ENCODE measurements at places on chromosomes 16 and 17.
A peak's percentile ranks its signal among the peaks of the same experiment; 100 is the strongest.

DNA sequence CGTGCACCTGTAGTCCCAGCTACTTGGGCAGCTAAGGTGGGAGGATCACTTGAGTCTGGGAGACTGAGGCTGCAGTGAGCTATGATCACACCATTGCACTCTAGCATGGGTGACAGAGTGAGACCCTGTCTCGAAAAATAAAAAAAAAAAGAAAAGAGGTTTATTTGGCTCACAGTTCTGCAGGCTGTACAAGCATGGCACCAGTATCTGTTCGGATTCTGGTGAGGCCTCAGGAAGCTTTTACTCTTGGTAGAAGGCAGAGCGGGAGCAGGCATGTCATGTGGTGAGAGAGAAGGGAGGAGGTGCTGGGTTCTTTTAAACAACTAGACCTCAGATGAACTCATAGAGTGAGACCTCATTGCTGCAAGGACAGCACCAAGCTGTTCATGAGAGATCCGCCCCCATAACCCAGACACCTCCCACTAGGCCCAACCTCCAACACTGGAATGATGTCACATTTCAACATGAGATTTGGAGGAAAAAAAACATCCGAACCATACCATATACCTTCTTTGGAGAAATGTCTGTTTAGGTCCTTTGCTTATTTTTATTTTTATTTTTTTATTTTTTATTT, 10.3 kb upstream of the RMI2 start:
- no peak for DNase-seq

DNA sequence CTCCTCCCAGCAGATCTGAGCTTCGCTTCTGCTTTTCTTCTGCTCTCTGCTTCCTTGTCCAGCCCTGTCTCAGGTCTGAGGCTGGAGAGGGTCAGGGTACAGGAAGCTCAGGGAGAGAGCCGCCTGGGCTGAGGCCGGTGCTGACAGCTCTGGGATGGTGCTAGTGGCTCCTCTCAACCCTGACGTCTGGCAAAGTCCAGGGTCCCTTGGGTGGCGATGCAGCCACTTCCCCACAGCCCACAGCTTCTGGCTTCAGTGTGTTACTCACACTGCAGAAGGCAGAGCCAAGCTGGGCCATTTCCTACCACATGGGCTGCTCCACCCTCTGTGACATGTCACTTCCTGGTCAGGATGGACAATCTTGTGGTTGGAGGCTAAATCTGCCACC, at the start of gene CD300C:
TSS of gene CD300C (minus strand) at position 273 of the 388 bp plus-strand sequence. CDS start 333 bp downstream, outside the sequence.
- no peak for DNase-seq

DNA sequence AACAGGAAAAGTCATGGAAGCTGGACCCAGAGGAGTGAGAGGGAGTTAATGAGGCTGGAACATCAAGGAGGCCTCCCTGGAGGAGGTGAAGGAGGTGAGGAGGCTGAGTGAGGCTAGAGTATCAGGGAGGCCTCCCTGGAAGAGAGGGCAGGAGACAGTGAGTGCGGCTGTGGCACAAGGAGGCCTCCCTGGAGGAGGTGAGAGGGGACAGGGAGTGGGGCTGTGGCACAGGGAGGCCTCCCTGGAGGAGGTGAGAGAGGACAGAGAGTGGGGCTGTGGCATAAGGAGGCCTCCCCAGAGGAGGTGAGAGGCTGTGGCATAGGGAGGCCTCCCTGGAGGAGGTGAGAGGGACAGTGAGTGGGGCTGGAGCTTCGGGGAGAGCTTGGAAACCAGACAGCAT, 5.5 kb downstream of the CAMKK1 start:
- no peak for DNase-seq

GRCh38 chr16:51392521-51393187, 241.6 kb upstream of the SALL1 start:
- DNase-seq = peak; percentile 58

DNA sequence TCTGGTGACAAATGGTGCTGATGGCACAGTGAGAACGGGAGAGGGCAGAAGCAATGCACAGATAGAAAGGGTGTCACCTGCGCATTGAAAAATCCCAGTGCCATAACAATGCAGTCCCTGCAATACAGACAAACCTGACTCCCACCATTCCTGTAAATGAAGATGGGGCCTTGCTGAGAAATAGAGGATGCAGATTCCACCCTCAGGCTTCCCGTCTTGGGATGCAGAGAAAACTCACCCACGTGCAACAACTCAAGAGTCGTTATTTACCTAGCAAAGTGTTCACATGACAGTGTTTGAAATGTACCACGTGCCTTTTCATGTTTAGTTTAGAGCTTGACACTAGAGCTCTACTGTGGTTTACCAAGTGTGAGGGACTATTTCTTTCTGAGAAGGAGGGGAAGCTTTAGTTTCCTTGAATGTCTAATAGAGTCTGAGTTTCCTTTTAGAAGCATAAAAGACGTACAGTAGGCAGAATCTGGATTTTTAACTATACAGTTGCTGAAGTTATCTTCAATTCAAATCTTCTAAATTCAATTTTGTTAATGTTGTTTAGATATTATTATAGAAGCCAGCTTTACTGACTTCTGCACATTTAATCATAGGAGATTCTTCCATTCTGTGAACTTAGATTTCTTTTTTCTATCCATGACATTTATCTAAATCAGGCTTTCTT, 35.6 kb downstream of the WWOX start:
- DNase-seq = no peak

DNA sequence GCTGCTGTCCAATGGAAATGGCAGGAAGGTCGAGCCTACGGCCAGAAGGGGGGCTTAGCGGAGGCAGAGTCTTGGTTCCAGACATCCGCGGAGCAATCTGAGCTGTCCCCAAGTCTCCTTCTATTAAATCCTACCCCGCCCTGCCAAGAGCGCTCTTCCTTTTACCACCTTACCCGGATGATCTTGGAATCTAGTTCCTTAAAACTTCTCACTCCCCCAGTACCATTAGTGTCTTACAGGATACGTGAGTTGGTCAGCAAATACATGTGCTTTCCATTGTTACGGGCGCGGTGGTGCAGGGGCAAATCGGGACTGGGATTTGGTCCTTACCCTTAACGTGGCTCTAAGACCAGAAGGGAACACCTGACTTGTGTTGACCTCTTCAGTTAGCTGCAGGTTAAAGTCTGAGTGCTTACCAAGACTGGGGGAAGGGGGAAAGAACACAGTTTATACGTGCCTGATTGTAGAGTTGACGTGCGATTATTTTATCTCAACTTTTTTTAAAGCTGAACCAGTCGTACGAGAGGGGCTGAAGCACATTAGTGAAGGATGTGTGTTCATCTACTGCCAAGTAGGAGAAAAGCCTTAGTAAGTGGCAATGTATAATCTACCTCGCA, 495 bp downstream of the TXNDC17 start:
- DNase-seq = peak; percentile 23

DNA sequence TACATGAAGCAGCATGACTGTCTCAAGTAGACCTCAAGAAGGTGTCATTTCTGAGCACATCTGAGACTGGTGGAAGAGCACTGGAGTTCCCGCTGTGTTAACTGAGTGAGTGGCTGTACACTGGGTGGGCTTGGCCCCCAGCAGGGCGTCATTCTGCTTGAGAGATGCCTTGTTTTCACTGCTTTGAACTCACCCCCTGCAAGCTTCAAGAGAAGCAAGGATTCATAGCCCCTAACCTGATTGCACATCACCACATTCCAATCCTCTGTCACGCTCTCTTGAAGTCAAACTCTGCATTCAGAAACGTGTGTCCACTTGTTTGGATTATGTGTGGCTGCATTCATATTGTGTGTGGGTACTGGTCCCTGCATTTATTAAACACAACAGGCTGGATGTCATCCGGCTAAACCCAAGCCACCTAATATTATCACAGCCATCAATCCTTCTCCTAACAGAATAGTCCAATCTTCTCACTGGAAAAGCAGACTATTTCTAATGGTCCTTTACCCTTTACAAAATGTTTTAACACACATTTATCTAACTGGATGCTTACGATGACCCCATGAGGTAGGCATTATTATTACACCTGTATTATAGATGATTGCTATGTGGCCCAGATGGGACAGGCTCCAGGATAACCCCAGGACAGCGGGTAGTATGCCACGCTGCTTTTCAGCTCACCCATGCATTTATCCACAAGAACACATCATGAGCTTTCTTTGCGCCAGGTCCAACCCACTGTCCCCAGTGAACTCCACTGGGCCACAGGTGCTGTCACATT, 76.3 kb downstream of the USP31 start:
- DNase-seq = no peak

DNA sequence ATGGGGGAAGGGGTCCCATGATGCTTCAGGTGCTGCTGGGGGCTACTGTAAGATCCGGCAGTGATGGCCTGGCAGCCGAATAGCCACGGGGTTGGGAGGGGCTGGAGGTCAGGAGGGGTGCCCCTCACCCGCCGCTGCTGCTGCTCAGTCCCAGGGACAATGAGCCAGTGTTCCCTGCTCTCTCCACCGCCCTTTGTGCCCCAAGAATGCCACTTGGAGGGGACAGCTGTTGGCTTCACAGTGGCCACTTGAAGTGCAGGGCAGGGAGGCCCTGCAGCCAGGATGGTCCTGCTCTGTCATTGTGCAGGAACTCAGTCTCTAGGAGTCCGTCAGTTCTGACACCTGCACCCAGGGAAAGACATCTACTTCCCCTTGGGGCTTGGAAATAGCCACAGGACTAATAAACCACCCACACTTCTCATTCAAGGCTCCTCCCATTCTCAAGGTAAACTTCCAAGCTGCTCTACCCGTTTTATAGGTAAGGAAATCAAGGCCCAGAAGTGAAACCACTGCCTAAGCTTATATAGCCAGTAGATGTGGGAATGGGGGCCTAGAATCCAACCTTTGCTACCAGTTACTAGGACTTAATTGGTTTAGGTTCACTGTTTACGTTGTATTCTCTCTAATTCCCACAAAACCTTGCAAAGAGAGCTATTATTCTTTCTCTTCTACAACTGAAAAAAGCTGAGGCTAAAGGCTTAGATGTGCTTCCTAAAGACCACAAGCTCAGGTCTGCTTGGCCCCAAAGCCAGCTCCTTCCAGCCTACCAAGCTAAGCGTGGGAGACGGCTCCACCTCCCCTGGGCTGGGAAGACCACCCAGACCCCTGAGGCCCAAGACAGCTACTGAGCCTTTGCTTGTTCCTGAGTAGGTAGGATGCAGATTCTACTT, 6.2 kb upstream of the CPSF4L start:
- no peak for DNase-seq

- no peak for DNase-seq
Measured at GRCh38 chr17:82234211-82235055, 5.6 kb downstream of the SLC16A3 start.

- no peak for DNase-seq
Measured at GRCh38 chr17:17098551-17099179, 56.4 kb downstream of the MPRIP start.

GRCh38 chr17:3546521-3546920, 11.1 kb downstream of the TRPV3 start:
- DNase-seq = no peak

GRCh38 chr17:9824094-9824493, 1.6 kb upstream of the GLP2R start:
- DNase-seq = no peak

DNA sequence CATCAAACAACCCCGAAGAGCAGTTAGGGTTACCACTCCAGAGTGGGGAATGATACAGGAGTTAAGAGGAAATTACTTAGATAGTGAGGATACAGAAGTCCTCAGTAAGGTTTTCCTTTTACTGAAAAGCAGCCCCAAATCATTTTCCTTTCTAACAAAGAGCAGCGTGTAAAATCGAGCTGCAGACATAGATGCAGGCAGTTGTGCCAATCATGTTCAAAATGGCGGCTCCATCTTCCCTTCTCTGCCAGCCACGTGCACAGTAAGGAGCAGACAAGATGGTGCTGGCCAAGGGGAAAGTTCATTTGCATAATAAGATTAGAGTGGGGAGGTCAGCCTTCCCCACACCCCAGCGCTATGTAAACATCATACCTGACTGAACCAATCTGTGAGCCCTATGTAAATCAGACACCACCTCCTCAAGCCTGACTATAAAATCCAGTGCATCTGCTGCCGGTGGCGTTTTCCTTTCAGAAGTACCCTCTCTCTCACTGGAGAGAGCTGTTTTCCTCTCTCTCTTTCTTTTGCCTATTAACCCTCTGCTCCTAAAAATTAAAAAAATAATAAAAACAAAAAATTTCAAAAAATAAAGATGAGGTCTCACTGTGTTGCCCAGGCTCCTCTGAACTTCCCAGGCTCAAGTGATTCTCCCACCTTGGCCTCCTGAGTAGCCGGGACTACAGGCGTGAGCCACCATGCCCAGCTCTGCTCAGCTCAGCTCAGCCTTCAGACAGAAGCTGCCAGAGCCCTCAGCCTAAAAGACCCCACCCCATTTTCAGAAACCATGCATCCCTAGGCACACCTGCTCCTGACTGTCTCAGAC, 2.6 kb upstream of the SRL start:
- DNase-seq = peak; percentile 93

DNA sequence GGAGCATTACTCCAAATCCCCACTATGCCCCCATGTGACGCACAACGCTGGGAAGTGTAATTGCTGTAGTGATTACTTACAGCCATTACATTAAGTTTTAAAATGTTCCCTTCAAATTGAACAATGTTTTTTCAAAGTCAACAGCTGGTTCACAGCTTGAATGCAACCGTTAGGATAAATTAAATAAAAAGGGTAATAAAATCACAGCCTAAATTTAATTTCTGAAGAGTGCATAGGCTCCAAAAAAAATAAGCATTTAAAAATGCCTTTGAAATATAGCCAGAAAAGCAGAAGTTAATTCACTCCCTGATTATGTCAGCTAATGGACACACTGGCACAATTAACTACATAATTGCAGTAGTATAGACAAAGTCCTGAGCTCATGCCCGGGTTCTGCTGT, 50.5 kb upstream of the KDM8 start:
- no peak for DNase-seq

DNA sequence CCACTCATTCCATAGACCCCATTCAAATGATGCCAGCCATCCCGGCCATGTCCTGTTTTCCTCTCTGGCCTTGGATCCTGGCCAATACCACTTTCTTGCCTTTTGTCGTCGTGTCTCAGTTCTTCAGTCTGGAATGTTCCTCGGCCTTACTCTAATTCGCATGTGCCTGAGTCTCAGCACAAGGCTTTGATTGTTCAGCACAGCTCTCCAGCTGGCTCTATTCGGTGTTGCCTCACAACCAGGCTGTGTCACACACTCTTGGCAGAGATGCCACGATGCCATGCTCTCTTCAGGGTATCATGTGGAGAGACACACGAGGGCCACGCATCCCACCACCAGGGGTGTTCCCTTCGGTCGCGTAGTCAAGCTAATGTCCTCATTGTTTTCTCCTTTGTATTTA, 1.8 kb upstream of the VPS4A start:
- DNase-seq = no peak
